ENCODE measurements at places on chromosomes 2 and 18.

DNA sequence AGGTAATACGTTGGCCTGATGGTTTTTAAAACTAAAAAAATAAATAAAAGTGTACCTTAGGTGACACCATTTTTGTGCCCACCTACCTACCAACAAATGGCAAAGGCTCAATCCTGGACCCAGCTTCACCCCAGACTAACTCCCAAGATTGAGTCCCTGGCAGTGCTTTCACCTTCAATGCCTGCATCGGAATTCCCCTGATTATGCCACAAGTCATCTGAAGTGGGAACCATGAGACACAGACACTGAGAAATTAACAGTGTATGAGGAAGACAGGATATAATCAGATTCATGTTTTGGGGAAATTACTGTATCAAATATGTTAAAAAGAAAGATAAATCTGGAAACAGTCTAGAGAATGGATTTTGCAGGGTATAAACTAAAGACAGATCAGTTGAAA lies 41.6 kb downstream of the ZBTB14 start:
- DNase-seq: no peak

- DNase-seq: peak; percentile 87
Observed at GRCh38 chr2:55099878-55100820, 49.9 kb upstream of the RTN4 start.

- DNase-seq: no peak
Observed at GRCh38 chr2:177433402-177433801, 40.8 kb downstream of the AGPS start.

DNA sequence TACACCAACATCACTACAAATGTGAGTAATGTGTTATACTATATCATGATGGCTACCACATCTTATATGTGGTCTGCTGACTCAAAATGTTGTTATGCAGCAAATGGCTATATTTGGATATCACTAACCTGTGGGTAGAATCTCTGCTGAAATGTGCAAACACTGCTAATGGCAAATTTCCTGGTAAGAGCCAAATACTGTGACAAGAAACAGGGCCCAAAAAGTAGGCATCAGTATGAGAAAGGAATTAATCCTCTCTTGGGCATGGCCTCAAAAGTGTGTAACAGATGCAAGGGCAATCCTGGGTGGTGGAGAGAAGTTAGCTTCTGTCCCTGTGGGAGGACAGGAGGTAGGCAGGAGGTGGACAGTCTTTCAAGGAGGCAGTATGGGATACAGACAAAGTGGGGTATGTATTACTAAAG lies 13.3 kb downstream of the ATF2 start:
- DNase-seq: peak; percentile 86

DNA sequence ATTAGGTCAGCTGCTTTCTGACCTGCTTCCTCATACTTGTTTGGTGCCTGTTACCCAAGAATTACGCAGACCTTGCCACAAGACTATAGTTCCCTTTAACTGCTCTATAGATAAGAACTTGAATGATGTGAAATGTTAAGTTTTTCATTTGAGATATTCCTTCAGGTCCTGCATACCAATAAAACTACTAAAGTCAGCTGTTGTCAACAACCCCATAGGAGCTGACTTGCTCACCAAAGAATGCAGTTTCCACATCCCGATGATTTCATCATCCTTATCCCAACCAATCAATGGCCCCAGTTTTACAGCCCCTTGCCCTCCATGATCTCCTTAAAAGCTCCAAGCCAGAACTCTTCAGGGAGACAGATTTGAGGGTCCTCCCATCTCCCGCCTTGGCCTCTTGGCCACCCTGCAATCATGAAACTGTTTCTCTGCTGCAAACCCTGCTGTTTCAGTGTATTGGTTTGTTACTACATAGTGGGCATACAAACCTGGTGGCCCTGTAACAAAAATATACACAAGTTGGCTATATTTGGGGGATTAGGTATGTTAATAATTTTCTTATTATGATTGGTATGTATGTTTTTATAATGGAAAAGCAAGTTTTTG lies 396.3 kb upstream of the CHST9 start:
- DNase-seq: no peak

DNA sequence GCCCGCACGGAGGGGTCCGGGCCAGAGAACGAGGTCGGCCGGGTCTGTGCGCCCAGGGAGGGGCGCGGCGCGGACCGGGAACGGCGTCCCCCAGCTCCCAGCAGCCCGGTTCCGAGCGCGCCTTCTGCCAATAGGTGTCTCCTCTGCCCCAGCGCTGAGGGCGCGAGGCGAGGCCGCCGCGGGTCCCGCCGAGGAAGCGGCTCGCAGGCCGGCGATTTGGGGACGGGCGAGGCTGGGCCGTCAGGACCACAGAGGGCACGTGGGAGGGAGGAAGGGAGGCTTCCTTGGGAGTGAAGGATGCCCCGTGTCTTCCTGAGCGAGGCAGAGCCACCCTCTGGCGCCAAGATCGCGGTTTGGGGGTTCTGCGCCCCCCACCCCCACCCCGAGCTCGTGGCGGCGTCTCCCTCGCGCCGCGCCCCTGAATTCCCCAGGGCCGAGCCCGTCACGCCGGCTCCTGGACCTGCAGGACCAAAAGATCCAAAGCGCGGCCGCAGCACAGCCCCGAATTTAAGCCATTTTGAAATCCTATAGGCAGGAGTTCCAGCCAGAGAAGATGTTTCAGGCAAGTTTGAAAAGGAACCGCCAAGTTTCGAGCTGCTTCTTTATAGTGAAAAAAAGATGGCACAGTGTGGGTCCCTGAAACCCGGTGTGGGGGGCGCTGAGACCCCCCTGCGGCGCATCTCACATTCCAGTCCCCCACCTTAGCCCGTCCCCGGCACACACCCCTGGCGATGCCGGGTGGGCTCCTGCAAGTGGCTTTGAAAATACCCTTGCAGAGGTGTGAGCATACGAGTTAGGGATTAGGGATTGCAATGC lies 909 bp downstream of the NFATC1 start:
- DNase-seq: peak; percentile 48

DNA sequence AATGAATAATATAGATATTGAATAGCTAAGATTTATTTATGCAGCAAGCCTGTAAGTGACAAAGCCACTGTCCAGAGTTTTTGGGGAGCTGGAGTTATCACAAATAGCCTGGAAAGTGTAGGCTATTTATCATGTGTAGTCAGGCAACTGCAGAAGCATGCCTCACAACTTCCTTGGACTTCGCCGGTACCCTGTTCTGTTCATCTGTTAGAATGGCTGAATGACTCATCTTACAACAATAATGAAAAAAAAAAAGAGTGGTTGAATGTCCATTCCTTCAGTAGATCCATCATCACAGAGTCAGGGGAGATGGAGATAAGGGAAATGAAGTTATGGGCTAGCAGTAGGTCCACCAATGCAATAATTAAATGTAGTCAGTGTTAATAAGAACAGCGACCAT lies 24.0 kb upstream of the ATP5MC3 start:
- DNase-seq: peak; percentile 26

DNA sequence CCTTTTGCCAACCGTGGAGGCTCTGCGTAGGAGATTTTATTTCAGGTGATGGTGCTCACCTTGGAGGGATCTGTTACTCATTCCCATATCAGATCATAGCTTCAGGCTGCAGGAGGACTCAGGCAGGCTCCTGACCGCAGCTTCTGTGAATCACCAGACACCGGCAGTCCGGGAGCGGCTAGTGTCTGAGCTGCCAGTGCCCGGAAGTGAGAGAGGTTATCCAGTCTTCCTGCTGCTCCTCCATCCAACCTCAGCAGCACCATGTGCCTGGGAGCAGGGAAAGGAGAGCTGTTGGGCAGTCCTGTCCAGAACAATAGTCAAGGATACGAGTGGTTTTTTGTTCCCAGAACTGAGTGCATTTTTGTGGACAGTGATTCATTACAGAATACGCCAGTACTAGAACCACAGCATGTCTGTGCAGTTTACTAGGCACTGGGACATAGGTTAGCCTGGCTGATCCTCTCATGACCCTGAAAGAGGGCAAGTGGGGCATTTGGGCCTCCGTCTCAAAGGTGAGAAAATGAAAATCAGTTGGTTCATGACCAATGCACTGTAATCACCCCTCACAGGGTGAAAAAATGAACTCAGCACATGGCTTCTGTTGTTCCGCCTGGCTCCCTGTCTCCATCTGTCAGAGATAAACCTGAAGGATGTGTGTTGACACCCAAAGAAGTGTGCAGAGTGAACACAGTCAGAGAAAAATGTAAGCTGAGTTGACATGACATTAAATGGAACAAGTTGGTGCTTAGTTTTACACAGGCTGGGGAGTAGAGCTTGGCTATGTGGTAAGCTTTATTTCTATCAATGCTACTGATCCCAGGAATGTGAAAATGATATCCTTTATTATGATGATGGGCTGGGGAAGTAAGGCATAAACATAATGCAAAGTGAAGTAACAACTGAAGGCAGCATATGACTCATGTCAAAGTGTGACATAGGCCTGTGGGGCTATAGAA lies 12.2 kb downstream of the FHOD3 start:
- DNase-seq: peak; percentile 100

GRCh38 chr2:127700527-127701192 lies 637 bp upstream of the SFT2D3 start:
- DNase-seq: no peak

GRCh38 chr2:190407662-190408537 lies at the start of gene MFSD6:
Gene MFSD6 (plus strand): TSS chr2:190408355. CDS start chr2:190436030, 27,675 bp downstream.
- no peak for DNase-seq

DNA sequence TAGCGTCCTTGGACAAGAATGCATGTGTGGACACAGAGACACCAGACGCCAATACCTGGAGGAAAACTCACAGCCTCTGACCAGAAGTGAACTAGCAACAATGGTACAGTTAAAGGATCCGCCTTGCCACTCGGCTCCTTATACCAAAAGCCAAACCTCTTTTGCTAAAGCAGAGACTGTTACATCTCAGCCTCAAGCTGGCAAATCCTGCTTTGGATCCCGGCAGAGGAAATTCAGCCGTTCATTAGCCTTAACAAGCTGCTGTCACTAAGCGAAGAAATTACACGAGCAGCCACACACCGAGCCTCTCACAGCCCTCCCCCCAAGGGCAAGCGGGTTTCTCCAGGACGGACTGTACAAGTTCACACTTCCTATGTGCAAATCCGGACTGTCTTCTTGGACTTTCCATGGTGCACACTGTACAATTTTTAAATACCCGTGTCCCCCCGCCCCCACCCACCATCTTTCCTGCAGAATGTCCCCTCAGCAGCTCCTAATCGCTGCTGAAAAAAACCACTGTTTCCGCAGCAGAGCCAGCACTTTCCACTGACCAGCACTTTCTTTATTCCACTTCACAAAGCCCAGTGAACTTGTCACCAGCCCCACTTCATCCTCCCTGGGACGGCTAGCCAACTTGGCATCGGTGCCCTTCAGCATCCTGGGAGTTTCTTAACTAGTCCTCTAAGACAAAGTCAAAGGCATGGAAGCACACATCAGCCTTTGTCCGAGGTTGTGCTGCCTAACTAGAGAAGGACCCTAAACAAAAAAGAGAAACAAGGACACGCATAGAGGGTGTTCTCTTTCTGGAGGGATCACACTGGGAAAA lies 1.5 kb downstream of the KLF7 start:
- peak; percentile 66 for DNase-seq

All from fibroblast of skin of abdomen (primary cell).